ENCODE measurements at places on chromosomes 5 and 9.

DNA sequence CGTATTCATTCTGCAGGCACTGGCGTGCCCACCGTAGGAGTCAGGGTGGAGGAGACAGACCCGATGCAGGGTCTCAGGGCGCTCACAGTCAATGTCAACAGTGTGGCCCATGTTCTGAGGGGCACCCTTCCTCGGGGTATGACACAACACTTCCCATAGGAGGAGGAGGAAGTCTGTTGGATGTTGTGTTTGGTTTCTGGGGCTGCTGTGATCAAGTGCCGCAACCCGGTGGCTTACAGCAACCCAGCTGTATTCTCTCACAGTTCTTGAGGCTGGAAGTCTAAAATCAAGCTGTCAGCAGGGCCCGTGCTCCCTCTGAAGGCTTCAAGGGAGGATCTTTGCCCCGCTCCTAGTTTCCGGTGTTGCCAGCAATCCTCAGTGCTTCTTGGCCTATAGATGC is 5.6 kb upstream of the HNRNPAB start:
- DNase-seq = no peak

- DNase-seq = no peak
Measured at GRCh38 chr9:116278326-116278725, 124.7 kb downstream of the PAPPA start.

GRCh38 chr9:115414561-115414960 is 296.6 kb upstream of the TNC start:
- no peak for DNase-seq

- no peak for DNase-seq
Measured at GRCh38 chr9:36974731-36975130, 59.3 kb downstream of the PAX5 start.

DNA sequence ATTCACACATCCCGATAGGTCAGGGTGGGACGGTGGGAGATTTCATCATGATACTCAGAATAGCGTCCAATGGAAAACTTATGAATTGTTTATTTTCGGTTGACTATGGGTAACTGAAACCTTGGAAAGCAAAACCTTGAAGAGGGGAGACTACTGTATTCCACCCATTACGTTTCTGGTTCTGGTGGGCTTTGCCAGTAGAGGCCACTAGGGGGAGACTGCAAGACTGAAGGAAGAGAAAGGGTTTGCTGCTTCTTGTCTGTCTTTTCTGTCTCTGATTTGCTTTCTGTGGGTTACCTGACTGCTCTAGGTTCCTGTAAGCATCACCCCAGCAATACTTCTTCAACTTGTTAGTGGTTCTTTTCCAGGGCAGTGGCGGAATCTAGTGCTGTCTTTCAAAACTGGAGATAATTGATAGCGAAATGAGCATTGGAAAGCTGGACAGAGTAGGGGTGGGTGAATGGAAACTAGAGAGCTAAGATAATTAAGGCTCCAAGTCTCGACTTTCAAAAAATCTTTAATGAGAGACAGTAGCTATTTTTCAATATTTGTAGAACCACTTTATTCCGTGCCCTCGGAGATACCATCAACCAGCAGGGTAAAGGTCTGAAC is 27.0 kb downstream of the GRIN3A start:
- DNase-seq = no peak

DNA sequence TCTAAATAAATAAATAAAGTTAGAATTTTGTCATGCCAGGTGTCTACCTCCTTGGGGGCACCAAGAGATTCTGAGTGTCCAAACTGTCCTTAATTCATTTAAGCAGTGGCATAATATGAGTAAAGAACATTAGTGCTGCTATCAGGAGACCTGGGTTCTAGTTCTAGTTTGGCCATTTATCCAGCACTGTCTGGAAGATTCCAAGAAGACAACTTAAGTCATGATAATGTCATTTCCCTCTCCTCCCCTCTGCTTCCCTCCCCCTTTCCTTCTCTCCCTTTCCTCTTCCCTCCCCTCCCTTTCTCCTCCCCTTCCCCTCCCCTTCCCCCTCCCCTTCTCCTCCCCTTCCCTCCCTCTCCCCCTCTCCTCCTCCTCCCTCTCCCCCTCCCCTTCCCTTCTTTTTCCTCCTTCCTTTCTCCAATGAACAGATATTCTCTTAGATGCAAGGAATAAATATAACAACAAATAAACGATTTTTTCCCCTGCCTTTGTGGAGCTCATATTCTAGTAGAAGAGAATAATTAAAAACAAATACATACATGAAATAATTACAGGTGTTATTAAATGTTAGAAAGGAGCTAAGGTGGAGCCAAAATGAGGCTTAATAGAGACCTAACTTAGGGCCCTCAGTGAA is 90.8 kb downstream of the NMUR2 start:
- no peak for DNase-seq

- DNase-seq = no peak
Measured at GRCh38 chr9:137146527-137146918, 7.6 kb downstream of the GRIN1 start.

GRCh38 chr5:109192555-109193281 is 217.1 kb downstream of the PJA2 start:
- DNase-seq = no peak

- no peak for DNase-seq
Measured at GRCh38 chr9:34440017-34440416, 18.4 kb downstream of the FAM219A start.

GRCh38 chr9:122370303-122370702 is 521 bp upstream of the PTGS1 start:
- DNase-seq = no peak

DNA sequence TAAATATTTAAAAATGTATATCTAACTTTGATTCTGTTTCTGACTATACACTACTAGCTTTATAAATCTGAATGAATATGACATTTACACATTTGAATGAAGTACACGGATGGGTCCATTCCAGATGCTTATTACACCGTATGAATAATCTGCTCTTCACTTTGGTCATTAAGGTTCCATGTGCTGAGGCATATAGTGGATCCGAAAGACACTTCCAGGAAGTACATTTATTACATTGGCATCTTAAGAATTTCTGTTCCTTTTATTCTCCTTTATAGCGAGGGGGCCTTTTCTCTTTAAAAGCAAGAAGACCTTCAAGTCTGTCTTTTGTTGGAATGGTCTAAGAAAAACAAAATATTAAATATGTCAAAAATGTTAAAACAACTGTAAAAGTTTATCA is 147.6 kb downstream of the AUH start:
- DNase-seq = no peak

- no peak for DNase-seq
Measured at GRCh38 chr5:36200513-36200912, 41.2 kb downstream of the NADK2 start.

GRCh38 chr5:144583541-144584449 is 413.1 kb downstream of the KCTD16 start:
- DNase-seq = no peak

GRCh38 chr9:123946101-123946821 is 16.3 kb upstream of the DENND1A start:
- no peak for DNase-seq

- DNase-seq = no peak
Measured at GRCh38 chr9:105921057-105921726, 226.9 kb downstream of the TMEM38B start.

DNA sequence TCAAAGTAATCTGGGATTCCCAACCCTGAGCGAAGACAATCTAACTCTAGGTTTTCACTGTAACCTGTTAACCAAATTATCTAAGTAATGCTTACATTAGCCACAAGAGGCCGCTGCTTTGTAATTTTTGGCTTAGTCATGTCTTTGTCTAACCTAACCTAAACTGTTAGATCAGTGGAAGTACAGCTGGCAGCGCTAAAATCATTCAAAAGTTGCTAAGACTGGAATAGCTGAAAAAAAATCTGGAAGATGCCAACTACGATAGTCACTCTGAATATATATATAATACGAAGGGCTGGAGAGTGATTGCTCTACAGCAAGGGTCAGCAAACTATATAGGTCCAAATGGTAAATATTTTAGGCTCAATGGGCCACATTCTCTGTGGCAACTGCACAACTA is 60.2 kb downstream of the FBXO38 start:
- DNase-seq = peak; percentile 55

GRCh38 chr9:131951905-131952304 is 127.8 kb downstream of the MED27 start:
- no peak for DNase-seq
